ENCODE measurements at places on chromosomes 1 and 21. TPM values are rescaled to one million over a fixed set of nuclear protein-coding genes. Genes with fewer than 3 reads are reported as not detected.

DNA sequence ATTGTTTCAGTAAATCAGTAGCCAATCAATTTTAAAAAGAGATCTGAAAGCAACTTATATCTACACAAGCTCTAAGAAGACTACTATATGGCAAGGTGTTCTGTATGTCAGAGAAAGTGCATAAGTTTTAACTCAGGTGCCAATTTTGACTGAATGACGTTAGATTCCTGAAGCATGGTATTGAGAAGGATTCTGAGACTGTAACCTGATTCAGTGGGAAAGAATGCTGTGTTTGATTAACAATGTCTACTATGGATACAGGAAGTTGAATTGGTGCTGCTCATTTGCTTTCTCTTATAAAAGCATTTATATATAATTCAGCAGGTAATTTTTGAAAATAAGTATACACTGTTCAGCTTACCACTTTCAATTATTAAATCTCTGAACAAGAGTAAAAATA lies 156.3 kb downstream of the PAPPA2 start:
- DNase-seq: no peak

DNA sequence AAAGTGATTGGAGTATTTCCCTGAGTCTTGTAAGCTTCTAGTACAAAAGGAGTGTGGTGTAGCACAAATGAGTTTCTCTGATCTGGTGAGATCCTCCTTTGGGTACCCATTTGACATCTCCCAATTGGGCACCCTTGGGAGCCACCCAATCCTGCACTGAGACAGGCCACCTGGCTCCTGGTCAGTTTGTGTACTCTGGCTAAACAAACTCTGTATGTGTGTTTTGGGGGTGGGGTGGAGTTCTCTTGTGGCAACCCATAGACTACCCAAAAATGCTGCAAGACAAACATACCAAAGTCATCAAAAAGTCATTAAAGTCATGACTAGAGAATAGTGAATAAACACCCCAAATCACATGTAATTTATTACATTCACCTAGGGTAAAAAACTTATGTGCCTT lies 8.4 kb upstream of the HIVEP3 start:
- no peak for DNase-seq

OR2M5 gene
- not detected for total RNA-seq

DNA sequence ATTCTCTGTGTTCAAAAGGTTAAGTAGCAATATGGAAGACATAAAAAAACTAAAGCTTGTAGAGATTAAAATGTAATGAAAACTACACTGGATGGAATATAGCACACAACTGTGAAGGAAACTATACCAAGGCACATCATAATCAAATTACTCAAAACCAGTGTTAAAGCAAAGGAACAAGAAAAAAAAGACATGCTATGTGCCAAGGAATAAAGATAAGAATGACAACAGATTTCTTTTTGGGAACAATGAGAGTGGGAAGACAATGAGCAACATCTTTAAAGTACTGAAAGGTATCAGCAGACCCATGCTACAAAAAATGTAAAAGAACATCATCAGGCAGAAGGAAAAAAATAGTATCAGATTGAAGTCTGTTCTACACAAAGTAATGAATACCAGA lies 157.8 kb downstream of the VPS13D start:
- DNase-seq: no peak

CASZ1 gene
- 27.9 TPM for total RNA-seq

NRDC gene
- 94.2 TPM for total RNA-seq

DNAI4 gene
- total RNA-seq: 5.9 TPM

KLHDC8A gene
- total RNA-seq: not detected

DNA sequence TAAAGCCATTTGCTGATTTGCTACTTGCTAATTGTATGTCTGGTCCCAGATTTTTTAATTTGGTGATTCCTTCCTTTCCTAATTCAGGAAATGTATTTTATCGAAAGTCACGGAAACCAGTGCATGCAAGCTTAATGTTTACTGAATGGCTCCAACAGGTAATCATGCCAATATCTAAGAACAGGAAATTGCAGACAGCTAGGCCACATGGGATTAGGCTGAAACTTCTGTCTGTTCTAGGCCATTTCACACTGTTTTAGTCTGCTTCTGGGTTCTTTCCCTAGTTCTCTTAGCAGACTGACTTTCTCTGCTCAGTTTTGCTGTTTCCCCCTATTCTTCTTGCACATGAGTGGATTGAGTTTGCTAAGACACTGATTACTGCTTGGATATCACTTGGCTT lies 111.4 kb downstream of the NTNG1 start:
- DNase-seq: no peak

GRCh38 chr1:28887835-28888682 lies 26.3 kb upstream of the EPB41 start:
- no peak for DNase-seq

DNA sequence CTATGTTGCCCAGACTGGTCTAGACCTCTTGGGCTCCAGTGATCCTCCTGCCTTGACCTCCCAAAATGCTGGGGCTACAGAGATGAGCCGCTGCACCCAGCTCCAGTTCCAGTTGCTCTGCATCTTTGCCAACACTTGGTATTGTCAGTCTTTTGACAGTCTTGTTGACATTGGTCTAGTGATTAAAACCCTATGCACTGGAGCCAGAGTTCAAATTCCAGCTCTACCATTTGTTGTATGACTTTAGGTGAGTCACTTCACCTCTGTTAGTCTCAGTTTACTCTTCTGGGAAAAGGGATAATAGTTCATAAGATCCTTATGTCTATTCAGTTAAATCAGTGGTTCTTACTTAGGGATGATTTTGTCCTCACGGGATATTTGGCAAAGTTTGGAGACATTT lies 32.9 kb upstream of the MED18 start:
- DNase-seq: no peak

TEDDM1 gene
- total RNA-seq: not detected

DNA sequence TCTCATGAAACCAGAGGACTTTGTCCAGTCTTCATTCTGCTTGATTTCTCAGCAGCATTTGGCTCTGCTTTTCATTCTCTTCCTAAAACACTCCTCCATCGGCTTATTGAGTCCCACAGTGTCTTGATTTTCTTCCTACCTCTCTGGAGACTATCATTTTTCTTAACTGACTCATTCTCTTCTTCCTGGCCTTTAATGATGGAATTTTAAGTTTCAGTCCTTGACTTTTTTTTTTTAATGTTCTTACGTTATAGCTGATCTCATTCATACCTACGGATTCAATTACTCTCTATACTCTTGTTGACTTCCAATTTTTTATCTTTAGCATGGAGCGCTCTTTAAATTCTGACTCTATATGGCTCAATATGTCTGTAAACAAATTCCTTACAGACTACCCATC lies 111.1 kb downstream of the NEK7 start:
- no peak for DNase-seq

GRCh38 chr21:42313501-42313969 lies 1.7 kb downstream of the TFF3 start:
- no peak for DNase-seq

PSRC1 gene
- total RNA-seq: 2.5 TPM

DNA sequence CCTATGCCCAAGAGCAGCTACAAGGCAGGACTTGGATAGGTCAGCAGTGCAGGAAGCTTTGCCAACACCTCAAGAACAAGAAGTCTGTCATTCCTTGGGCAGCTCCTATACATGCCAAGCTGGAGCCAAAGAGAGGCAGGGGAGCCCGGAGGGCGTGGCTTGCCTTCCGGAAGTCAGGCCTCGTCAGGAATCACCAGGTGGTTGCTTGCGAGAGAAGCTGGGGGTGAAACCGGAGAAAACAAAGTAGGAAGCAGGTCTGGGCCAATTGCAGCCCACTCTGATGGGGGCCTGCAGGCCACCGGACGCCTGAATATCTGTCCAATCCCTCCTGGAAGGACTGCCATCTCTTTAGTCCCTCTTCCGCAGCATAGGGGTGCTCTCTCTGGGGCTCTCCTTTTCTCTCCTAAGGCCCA lies 794 bp upstream of the FAM76A start:
- no peak for DNase-seq

DNA sequence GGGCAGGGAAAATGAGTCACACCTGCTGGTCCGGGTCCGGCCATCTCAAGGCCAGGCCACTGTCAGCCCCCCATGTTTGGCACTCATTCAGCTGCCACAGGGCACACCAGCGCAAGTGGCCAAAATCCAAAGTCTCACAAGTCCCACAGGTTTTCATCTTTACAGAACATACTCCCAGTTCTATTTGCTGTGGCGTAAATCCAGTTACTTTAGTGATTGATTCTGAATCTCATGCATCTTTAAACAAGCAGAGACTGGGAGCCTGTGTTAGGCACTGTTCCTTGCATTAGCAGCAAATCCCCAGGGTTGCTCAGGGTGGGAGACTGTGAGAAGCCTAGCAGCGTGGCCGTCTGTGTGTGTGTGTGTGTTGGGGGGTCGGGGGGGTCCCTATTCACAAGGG lies 1.1 kb upstream of the SLC2A5 start:
- no peak for DNase-seq

NTPCR gene
- total RNA-seq: 21.4 TPM

NCF2 gene
- total RNA-seq: 22.2 TPM

GRCh38 chr1:100868364-100868995 lies 26.2 kb downstream of the EXTL2 start:
- no peak for DNase-seq

PDZK1 gene
- 1.3 TPM for total RNA-seq

IFNAR1 gene
- 61.9 TPM for total RNA-seq

DNA sequence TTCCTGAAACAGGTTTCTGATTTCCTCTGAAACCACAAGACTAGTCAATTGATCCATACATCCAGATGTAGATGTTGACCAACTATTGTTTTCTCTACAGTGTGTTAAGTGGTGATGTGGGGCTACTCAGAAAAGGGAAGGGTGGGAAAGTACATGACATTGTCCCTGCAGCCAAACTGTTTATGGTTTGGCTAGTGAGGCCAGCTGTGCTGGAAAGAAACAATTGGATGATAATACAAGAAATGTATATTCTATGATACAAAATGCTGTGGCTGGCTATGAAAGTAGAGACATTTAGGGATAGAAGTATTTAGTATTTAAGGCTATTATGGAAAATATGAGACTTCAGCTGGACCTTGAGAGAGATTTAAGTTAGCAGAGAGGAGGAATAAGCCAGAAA lies 244.5 kb downstream of the ADGRL2 start:
- no peak for DNase-seq

DNA sequence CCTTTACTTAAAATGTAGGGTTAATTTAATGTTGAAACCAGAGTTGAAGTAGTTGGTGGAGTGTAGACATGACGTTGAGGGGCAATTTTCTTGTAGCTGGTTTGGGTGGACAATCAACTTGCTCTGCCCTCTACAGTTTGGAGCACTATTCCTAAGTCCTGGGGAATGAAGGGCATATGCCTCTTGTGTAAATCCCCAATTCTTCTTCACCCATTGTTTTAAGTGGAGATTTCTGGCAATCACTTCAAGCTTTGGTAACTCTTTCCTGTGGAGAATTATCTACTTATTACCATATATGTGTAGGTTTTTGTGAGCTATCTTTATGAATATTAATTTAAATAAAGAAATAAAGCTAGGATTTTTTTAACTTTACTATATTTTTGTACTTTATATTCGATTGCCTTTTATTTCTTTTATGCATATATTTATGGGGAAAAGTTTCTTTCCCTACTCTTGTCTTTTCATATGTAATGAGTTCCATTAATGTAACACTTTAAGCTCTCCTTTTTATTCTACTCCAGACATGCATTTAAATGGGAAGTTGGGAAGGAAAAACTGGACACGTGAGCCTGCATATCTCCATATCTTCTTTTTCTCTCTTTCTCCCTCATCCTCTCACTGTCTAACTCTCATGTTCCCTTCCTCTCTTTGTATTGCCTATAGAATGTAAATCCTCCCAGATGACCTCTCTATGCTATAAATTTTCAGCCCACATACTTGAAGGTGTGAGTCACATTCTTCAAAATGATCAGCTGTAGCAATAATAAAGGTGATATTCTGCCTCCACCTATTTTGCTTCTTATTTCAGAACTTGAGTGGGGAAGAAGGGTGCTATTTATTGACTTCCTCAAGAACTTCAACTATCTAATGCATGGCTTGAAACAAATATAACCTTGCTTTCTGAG lies 276.7 kb downstream of the PTPRC start:
- no peak for DNase-seq

- no peak for DNase-seq
These were observed 26.8 kb upstream of the RASAL2 start for GRCh38 chr1:178066908-178067614.

DNA sequence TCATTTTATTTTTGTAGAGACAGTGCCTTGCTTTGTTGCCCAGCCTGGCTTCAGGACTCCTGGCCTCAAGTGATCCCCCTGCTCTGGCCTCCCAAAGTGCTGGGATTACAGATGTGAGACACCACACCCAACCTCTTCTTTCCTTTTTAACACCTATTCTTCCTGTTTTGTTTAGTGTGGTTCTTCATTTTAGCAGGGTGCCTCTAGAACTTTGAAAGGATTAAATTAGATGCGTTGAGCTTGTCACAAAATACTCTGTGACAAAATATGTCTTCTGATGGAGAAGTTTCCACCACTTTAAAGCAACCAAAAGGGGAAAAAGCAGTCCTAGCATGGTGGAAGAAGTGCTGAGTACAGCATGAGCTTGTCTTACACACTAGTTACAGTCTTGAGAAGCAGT lies 42.0 kb downstream of the CDC14A start:
- no peak for DNase-seq

TAL1 gene
- 2.4 TPM for total RNA-seq

DNA sequence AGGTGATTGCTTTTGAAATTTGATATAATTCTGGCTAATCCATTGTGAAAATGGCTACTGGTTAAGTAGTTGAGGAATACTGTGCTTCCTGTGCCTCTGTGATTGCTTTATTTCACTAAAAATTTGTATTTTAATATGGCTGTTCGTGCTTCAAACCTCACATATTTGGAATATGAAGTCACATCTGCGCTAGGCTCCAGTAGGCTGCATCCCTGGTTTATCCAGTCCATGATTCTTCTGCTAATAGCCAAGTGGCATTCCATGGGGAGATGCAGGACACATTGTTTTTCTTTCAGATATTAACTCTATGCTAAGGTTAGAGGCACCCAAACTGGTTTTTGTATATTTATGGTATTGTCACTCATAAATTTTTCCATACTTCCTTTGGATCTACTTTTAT lies 25.9 kb downstream of the DNM3 start:
- DNase-seq: no peak

MYCL gene
- total RNA-seq: 3.9 TPM

DNA sequence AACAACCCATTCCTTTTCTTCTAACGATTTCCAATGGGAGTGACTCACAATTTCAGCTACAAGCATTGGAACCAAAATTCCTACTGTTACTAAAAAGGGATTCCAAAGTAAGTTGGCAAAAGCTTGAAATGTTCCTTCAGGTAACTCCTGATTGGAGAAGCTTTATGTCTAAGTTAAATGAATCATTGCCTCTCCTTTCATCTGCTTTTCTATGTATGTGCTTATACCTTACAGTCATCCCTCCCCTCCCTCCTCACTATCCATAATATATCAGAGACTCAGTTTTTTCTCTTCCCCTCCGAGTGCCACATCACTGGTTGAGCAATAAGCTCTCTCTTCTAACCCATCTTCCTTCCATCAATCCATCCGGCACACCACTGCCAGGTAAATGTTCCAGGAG lies 86.8 kb downstream of the TIAM1 start:
- no peak for DNase-seq

Data from thoracic aorta (tissue), 2 donors.